Fibroblast of skin of left quadriceps (primary cell): ENCODE measurements at places on chromosomes 2 and 18.

DNA sequence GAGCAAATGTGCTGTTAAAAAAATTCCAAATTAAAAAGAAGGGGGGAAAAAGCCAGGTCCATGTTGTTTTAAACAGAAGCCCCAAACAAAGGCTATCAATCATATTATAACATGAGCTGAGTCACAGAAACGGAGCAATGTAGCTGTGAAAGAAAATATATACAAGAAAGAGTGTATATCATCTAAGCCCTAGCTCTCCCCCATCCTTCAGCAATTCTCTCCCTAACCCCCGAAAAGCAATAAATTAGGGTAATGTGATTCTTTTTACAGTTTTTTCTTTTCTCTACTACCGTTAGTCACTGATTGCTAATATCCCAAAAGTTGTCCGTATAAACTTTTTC is 25.3 kb downstream of the FEZ2 start:
- DNase-seq: peak; percentile 63

GRCh38 chr2:164368896-164369295 is 252.4 kb downstream of the GRB14 start:
- no peak for DNase-seq

- no peak for DNase-seq
These were observed 33.7 kb upstream of the RFX8 start for GRCh38 chr2:101508636-101509035.

DNA sequence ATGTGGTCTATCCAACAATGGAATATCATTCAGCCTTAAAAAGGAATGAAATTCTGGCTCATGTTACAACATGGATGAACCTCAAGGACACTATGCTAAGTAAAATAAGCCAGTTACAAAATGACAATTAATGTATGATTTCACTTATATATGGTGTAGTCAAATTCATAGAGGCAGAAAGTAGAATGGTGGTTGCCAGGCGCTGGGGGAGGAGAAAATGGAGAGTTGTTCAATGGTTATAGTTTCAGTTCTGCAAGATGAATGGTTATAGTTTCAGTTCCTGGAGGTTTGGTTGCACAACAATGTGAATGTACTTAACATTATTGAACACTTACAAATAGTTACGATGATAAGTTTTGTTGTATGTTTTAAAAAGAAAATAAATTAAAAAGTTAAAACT is 79.2 kb upstream of the IL1R2 start:
- no peak for DNase-seq

DNA sequence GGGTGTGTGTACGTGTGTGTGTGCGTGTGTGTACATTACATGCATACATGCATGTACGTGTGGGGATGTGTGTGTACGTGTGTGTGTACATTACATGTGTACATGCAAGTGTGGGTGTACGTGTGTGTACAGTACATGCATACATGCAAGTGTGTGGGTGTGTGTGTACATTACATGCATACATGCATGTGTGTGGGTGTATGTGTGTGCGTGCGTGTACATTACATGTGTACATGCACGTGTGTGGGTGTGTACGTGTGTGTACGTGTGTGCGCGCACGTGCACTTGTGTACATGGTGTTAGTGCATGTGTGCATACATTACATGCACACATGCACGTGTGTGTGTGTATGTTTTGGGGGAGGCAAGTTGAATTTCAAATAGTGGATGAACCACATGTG is 300.6 kb downstream of the CELF4 start:
- DNase-seq: no peak

DNA sequence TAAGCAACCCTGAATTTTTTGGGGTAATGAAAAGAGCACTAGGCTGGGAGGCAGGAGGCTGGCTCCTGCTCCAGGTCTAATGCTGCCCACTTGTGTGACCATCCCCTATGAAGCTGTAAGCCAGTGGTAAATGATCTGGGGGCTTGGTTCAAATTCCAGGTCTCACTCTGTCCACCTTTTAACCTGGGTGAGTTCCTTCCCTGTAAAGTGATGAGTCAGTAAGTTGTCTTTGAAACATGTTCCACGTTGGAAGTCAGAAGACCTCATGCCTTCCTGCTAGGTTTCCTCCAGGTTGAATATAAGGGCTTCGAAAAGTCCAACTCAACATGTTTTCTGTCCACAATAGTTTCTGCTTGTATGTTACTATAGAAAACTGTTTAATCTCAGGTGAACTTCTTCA is 160.9 kb upstream of the MYT1L start:
- no peak for DNase-seq
